Tibial nerve (tissue), 4 donors: ENCODE measurements at places on chromosomes 7 and 10. TPM values are rescaled to one million over a fixed set of nuclear protein-coding genes. Genes with fewer than 3 reads are reported as not detected.

PDZD7 gene
- 2.2 TPM for total RNA-seq

PSMG3 gene
- 39.9 TPM for total RNA-seq

EFCAB10 gene
- total RNA-seq: not detected

IFIT1 gene
- 14.0 TPM for total RNA-seq

TMEM130 gene
- total RNA-seq: 2.0 TPM

URGCP gene
- total RNA-seq: 29.7 TPM

CNTNAP2 gene
- not detected for total RNA-seq

BMPR1A gene
- total RNA-seq: 51.3 TPM

TMEM184A gene
- 2.5 TPM for total RNA-seq

CALML3 gene
- not detected for total RNA-seq

SFRP4 gene
- total RNA-seq: 28.2 TPM

CD36 gene
- 164 TPM for total RNA-seq

DNA sequence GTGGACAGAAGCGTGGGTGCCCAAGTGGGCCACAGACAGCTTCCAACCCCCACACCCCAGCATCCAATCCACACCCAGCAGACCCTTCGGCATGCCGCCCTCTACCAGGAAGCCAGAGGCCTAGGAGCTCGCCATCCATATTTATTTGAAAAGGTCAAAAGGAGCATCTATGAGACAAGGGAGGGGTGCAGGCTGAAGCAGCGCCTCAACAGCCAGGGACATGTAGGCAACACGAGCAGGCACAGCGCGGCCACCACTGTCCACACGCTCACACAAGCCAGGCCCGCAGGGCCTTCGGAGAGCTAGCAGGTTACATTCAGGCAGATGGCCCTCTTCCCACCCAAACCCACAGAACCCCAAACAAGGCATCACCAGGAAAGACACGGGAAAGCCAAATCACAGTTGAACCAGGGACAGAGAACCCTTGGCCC lies 34.6 kb downstream of the PSAP start:
- DNase-seq: no peak
- peaks cover 78% of the 10 kb centered on the region for H3K36me3 ChIP-seq
- no peaks in the 10 kb centered on the region for H3K27me3 ChIP-seq

DNA sequence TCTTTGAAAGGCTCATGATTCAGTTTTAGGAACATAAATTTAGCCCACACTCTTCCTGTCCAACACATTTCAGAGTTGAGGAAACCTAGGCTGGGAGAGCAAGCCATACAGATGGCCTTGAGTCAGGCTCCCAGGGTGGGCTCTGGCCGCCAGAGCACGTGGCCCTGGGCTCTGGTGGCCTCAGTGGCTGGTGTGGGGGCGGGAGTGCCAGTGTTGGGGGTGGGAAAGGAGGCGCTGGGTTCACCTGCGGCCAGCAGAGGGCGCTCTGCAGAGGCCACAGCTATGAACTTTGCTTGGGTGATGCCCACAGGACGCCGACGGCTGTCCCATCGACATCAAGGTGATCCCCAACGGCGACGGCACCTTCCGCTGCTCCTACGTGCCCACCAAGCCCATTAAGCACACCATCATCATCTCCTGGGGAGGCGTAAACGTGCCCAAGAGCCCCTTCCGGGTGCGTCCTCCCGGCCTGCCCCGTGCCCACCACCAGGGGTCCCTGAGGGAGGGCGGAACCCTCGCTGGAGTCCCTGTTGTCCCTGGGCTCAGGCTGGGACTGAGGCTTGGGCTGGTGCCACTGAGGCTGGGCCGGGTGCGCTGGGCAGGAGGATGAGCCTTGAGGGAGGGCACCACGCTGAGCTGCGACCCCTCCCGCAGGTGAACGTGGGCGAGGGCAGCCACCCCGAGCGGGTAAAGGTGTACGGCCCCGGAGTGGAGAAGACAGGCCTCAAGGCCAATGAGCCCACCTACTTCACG lies 11.9 kb downstream of the FLNC start:
- H3K4me3 ChIP-seq: no peak overlapping the region
- no peak overlapping the region for H3K27ac ChIP-seq
- H3K36me3 ChIP-seq: no peaks in the 10 kb centered on the region
- DNase-seq: no peak

DNA sequence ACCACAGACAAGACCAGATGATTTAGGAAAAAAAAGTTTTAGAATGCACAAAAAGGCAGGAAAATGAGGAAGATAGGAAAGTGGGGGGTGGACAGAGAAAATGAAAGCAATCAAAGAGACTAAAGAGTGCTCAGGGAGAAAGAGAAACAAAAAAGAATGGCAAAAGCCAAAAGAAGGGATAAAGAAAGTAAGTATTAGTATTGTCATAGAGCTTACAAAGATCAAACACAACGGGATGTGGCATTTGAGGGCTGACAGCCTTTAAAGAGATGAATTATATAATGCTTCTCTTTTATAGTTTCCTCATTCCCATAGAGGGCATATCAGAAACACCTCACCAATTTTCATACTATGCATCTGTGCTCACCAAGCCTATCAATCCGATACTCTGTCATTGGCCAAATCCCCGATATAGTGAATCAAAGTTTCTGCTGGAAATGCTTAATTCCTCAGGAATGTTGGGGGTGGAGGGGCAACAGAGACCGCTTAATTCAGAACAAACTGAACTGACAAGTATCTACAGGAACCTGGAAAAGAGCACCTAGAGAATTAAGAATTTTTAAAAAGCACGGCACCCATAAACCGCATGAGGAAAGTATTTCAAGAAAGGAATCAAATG lies 2.7 kb downstream of the COG5 start:
- H3K27me3 ChIP-seq: no peaks in the 10 kb centered on the region
- H3K27ac ChIP-seq: no peak overlapping the region
- H3K4me1 ChIP-seq: no peaks in the 10 kb centered on the region
- DNase-seq: no peak
- H3K4me3 ChIP-seq: no peak overlapping the region
- H3K36me3 ChIP-seq: peaks cover 19% of the 10 kb centered on the region

DNA sequence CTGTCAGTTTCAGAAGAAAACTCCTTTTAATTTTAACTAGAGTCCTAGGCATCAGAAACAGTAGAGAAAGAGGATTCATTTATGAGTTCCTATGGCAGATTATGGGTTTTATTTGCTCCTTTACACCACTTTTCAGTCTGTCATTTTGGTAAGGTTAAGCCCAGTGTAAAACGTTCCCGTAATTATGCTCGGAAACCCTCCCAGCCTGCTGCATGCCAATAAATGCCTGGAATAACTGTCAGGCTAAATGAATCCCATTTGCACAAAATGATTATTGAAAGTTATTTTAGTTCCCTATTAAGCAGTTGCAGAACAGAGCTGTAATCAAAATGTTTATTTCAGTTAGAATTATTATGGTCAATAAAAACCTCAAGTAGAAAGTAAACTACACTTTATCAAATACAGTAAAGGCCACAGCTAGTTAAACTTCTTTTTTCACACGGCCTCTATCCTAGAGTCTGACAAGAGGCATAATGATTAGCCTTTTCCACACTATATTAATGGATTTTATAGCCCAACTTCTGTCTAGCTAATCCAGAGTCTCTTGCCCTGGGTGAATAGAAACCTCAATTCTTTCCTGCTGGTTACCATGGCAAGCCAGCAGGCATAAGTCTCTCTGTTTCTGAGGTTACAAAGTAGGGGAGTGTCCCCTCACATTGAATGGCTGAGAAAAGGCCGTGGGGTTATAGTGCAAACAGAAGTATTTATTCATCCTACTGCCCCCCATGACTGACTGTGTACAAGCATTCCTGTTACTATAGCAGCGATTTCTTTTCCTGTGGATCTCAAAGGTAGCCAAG lies 80.8 kb upstream of the NPVF start:
- H3K27me3 ChIP-seq: no peaks in the 10 kb centered on the region
- DNase-seq: no peak
- no peaks in the 10 kb centered on the region for H3K36me3 ChIP-seq
- H3K4me1 ChIP-seq: no peaks in the 10 kb centered on the region

DNA sequence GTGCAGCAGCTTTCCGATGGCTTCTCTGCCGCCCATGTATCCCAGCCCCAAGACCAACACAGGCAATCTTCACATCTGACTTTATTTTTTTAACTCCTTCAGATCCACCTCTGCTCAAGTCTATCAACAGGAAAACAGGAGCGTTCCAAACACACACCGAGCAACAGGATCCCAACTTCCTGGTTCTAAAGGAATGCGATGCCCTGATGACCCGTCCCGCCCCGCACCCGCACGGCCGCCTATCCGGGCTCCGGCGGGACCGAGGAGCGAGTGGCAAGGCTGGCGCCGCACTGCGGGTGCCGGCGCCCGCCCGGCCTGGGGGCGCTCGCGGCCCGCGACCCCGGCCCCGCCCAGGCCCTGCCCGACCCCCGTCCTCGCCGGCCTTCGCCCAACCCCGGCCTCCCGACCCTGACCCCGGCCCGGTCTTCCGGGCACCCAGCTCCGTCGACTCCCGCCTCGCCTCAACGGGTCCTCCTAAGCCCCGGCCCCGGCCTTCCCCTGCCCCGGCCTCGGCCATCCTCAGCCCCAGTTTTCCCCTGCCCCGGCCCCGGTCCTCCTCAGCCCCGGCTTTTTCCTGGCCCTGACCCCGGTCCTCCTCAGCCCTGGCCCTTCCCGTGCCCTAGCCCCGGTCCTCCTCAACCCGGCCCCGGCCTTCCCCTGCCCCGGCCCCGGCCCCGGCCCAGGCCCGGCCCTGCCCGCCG lies 730 bp downstream of the LARP4B start:
- peak overlapping the region; percentile 95 for H3K4me3 ChIP-seq
- H3K4me1 ChIP-seq: peaks cover 8% of the 10 kb centered on the region
- no peaks in the 10 kb centered on the region for H3K27me3 ChIP-seq

GRCh38 chr10:88090568-88091214 lies 227.3 kb downstream of the PTEN start:
- H3K4me1 ChIP-seq: no peaks in the 10 kb centered on the region
- H3K27me3 ChIP-seq: no peaks in the 10 kb centered on the region
- H3K4me3 ChIP-seq: no peak overlapping the region
- H3K36me3 ChIP-seq: no peaks in the 10 kb centered on the region
- no peak for DNase-seq
- H3K27ac ChIP-seq: no peak overlapping the region

GRCh38 chr7:151122276-151122675 lies 36.0 kb downstream of the AGAP3 start:
- no peak overlapping the region for H3K4me3 ChIP-seq
- no peaks in the 10 kb centered on the region for H3K4me1 ChIP-seq
- H3K27ac ChIP-seq: no peak overlapping the region
- H3K36me3 ChIP-seq: peaks cover 75% of the 10 kb centered on the region
- H3K27me3 ChIP-seq: no peaks in the 10 kb centered on the region

DNA sequence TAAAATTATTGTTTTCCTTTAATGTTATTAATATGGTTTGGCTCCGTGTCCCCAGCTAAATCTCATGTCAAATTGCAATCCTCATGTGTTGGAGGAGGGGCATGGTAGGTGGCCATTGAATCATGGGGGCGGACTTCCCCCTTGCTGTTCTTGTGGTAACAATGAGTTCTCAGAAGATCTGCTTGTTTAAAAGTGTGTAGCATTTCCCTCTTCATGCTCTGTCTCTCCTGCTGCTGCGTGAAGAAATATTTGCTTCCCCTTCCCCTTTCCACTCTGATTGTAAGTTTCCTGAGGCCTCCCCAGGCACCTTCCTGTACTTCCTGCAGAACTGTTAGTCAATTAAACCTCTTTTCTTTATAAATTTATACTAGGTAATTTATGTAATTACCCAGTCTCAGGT lies 27.5 kb downstream of the VIM start:
- no peaks in the 10 kb centered on the region for H3K27me3 ChIP-seq
- no peaks in the 10 kb centered on the region for H3K36me3 ChIP-seq
- no peak overlapping the region for H3K4me3 ChIP-seq
- H3K4me1 ChIP-seq: peaks cover 24% of the 10 kb centered on the region
- H3K27ac ChIP-seq: no peak overlapping the region

DNA sequence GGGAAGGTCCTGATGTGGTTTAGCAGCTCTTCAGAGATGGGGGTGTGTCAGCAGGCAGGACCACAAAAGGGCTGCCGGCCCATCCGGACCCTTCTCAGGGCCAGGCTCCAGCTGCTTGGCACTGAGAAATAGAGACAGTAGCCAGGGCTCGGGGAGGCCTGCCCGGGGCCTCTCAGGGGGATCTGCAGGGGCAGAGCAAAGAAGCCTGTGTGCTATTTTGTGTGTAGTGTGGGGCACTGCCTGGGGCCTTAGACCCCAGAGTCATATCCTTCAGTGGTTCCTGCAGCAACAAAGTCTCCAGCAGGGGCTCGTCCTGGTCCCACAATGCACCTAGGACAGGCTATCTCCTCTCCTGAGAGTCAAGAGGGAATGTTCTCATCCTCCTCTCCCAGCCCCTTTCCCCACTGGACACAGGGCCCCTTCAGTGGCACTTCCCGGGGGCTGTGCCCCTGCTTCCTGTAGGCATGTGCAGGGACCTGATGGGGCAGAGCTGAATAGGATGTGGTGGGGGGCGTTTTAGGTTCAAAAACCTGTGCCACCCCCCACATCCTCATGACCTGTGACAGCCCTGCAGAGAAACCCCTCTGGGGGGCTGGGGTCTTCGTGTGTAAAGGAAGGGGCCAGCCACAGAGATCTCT lies 159.5 kb upstream of the RHEB start:
- H3K36me3 ChIP-seq: no peaks in the 10 kb centered on the region
- peaks cover 11% of the 10 kb centered on the region for H3K4me1 ChIP-seq
- no peak for DNase-seq

DNA sequence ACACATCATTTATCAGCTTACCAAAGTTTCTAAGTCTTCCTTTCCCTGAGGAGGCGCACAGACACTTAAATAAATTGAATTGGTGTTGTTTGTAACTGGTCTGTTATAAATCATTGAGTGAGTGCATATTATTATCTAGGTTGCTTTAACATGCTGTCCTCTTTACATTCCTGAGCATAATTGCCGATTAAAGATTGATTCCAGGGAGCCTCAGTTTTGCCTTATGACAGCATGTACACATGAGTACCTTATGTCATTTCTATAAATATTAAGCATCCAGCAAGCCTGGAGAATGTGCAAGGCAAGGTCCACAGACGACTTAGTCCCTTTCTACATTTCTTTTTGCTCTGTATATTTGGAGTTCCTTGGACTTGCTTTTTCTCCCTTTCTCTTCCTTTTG lies 177.9 kb upstream of the STEAP4 start:
- no peak overlapping the region for H3K4me3 ChIP-seq
- no peak overlapping the region for H3K27ac ChIP-seq
- no peaks in the 10 kb centered on the region for H3K27me3 ChIP-seq
- DNase-seq: no peak
- no peaks in the 10 kb centered on the region for H3K36me3 ChIP-seq
- H3K4me1 ChIP-seq: no peaks in the 10 kb centered on the region

GRCh38 chr10:126321440-126321839 lies 66.8 kb downstream of the ADAM12 start:
- no peaks in the 10 kb centered on the region for H3K36me3 ChIP-seq
- H3K27me3 ChIP-seq: no peaks in the 10 kb centered on the region
- DNase-seq: no peak

- H3K4me3 ChIP-seq: no peak overlapping the region
- H3K27ac ChIP-seq: no peak overlapping the region
- H3K27me3 ChIP-seq: no peaks in the 10 kb centered on the region
- DNase-seq: no peak
Measured at GRCh38 chr10:126569513-126570244, 100.8 kb downstream of the C10orf90 start.

GRCh38 chr10:2986391-2986801 lies 81.0 kb upstream of the PFKP start:
- peak; percentile 17 for DNase-seq
- peak overlapping the region; percentile 13 for H3K4me3 ChIP-seq
- no peaks in the 10 kb centered on the region for H3K27me3 ChIP-seq
- no peaks in the 10 kb centered on the region for H3K36me3 ChIP-seq
- no peak overlapping the region for H3K27ac ChIP-seq
